ENCODE measurements at places on chromosomes 2 and 18.
A peak's percentile ranks its signal among the peaks of the same experiment; 100 is the strongest.

DNA sequence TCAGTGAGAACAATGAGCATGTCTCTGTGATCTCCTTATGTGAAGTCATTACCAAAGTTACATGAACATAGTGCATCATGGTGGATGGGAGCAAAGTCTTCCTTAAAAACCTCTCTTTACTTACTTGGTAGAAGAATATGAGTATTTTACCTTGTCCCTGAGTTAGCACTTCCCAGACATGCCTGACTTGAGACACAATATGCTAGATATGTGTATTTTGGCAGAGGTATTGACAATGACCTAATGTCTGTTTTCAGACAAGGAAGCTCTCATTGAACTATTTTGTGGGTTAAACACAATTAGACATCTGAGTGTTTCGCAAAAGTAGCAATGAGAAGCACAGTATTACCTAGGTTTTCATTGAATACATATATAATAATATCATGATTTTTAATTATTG, 99.1 kb upstream of the MC4R start:
- peak; percentile 36 for DNase-seq

- DNase-seq = peak; percentile 14
These were observed 11.6 kb downstream of the NOSTRIN start for GRCh38 chr2:168814046-168814445.

- DNase-seq = peak; percentile 87
These were observed 53.4 kb downstream of the CHN1 start for GRCh38 chr2:174951745-174952144.

GRCh38 chr2:28276076-28276618, 116.5 kb upstream of the FOSL2 start:
- peak; percentile 93 for DNase-seq

All from adipocyte (in vitro differentiated cells).